ENCODE measurements at places on chromosomes 16 and 17.

GRCh38 chr16:814974-815373 is 14.4 kb upstream of the GNG13 start:
- DNase-seq, result no peak

DNA sequence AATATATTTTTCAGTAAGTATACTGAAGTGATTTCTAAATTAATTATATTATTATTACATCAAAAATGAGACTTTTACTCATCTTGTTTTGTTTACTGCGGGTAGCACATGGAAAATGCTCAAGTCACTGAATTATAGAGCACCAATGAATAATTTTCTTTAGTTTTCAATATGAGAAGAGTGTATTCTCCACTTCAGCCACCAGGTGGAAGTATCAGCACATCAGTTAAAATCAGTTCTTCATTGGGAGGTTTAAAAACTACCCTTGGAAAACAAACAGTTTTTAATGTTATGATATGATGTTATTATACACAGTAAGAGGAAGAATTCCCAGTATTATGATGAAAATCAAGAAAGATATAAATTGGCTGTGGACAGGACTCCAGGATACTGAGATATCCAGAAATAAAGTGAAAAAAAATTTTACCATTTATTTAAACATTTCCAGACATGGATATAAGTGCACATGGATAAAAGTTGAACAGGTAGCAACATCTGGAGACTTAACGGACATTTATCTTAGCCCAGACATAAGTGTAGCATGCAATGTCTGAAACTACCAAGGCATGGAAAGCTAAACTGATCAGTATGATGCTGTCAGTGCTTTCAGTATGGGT is 467.3 kb downstream of the KCNJ2 start:
- DNase-seq, result peak; percentile 73

- peak; percentile 68 for DNase-seq
These were observed 180.7 kb upstream of the CACNG5 start for GRCh38 chr17:66654106-66654740.

- DNase-seq, result no peak
These were observed 66.6 kb upstream of the LHX1 start for GRCh38 chr17:36870720-36870999.

DNA sequence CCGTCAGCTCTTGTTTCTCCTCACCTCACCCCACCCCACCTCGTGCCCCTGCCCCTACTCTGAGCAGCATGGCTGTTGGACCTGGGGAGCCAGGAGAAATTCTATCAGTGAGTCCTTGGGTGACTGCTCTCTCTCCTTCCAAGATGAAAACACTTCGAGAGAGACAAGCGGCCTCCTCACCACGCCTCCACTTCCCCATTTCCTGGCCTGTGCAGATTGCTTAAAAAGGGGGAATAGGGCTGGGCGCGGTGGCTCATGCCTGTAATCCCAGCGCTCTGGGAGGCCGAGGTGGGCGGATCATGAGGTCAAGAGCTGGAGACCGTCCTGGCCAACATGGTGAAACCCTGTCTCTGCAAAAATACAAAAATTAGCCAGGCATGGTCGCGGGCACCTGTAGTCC is 9.5 kb downstream of the DLX4 start:
- no peak for DNase-seq

DNA sequence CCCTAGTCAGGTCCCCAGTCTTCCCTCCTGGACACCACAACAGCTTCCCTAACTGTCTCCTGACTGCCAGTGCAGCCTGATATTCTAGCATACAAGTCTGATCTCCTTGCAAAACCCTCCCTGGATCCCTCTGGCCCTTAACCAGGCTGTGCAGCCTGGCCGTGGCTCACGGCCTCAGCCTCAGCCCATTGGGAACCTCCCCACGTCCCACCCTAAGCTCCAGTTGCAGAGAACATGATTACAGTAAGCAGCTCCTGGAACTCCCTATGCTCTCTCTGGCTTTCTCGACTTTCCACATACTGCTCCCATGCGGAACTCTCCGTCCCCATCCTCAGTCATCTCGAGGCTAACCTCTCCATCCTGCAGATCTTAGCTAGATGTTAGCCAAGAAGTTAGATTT is 13.0 kb downstream of the ALOX12B start:
- no peak for DNase-seq

DNA sequence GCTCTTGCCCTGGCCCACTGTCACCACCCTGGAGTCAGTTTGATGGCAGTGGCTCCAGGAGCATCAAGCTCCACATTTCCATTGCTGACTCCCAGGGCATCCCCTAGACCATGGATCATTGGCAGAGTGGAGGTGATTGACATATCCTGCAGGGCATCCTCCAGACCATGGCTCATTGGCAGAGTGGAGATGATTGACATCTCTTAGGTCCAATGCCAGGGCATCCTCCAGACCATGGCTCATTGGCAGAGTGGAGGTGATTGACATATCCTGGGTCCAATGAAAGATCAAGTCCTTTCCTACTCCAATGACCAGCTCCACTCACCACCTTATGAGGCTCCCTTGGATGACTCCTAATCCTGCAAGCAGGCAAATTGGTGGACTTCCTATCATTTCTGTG is 174.3 kb upstream of the NLRP1 start:
- peak; percentile 22 for DNase-seq

GRCh38 chr16:19073344-19073743 is 5.9 kb downstream of the COQ7 start:
- DNase-seq, result no peak

DNA sequence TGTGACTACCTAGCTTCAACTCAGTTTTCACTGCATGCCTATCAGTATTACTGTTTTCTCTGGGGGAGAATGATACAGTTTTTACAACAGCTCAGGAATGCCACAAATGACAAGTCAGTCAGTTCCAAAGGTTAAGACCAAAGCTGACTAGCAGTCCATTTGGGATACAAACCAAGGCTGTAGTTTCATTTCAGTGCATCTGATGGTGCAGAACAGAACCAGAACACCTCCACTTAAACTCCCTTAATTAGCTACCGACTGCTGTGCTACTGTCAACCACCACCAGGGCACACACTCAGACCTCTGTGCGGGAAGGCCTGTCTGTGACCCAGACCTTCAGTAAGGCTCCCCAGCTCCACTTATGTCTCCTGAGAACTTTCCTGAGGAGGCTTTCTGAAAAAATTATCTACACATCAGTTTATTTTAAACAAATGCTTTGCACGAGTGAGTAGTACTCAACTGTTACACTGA is 20.4 kb downstream of the NFE2L1 start:
- DNase-seq, result no peak

GRCh38 chr16:3188925-3189825 is 1.2 kb downstream of the OR1F1 start:
- peak; percentile 38 for DNase-seq

GRCh38 chr17:2058586-2059546 is 4.0 kb downstream of the HIC1 start:
- DNase-seq, result peak; percentile 79

- peak; percentile 74 for DNase-seq
These were observed 5.8 kb upstream of the ARMC5 start for GRCh38 chr16:31453255-31454204.

DNA sequence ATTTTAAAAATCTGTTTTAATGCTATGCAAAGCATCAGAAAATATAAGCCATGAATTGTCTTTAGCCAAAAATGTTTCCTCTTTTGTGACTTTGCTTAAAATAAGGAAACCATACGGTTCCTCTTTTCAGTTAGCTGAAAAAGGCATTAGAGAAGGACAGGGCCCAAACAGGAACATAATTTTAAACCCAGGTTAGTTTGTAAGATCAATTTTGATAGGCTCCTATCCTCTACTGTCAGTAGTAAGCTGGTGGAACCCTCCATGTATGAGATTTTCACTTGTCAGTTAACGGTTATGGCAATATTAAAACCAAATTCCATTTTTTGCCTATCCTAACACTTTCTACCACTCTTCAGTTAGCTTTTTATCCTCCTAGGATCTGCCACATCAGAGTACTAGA is 4.3 kb downstream of the EVI2B start:
- peak; percentile 60 for DNase-seq

- no peak for DNase-seq
These were observed 2.6 kb downstream of the RMI2 start for GRCh38 chr16:11347831-11348230.

DNA sequence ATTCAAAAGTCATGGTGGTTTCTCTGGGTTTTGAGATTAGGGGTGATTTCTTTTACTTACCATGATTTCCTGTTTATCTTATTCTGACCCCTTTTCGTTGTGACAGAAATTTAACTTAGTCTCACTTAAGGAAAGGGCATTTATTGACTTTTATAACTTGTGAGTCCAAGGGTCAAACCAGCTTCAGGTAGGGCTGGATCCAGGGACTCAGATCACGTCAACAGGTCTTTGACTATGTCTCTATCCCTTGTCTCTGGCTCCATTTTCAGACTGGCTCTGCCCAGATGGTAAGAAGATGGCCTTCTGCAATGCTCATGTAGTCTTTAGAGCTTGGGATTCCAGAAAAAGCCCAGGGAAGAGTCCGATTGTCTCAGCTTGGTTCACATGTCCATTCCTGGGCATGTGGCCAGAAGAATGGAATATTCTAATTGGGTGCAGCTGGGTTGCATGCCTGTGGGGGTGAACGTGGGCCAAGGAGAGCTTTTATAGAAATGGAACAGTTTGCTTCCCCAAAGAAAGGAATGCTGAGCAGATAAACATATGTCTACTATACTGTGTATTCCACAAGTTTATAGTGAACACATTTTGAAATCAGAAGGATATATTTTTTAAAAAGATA is 13.4 kb downstream of the USP43 start:
- DNase-seq, result peak; percentile 73

DNA sequence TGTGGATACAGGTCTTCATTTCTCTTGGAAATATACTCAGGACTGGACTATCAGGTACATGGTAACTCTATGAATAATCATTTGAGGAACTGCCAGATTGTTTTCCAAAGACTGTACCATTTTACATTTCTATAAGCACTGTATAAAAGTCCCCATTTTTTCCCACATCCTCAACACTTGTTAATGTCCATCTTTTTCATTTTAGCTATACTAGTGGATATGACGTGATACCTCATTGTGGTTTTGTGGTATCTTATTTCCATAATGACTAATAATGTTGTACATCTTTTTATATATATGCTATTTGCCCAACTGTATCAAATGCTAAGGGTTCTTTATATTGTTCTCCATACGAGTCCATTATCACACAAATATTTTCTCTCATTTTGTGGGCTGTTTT is 22.9 kb downstream of the NUP88 start:
- no peak for DNase-seq

DNA sequence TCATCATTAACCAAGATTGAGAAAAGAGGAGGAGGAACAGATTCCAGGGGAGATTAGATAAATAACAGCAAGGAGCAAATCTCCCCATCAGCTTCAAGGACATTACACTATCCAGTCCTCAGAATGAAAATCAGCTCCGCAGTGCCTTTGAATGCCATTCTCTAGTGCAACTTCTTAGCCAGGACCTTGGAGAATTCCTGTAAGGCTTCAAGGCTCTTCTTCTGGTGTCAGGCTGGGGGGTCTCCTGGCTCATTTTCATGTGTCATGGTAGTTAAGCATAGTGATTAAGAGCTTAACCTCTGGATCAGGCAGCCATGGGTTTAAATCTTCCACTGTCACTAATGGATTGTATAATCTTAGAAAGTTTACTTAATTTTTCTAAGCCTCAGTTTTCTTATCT is 137.3 kb upstream of the CCL2 start:
- no peak for DNase-seq
